ENCODE measurements at places on chromosomes 12 and 14. TPM values are rescaled to one million over a fixed set of nuclear protein-coding genes. Genes with fewer than 3 reads are reported as not detected.

DNA sequence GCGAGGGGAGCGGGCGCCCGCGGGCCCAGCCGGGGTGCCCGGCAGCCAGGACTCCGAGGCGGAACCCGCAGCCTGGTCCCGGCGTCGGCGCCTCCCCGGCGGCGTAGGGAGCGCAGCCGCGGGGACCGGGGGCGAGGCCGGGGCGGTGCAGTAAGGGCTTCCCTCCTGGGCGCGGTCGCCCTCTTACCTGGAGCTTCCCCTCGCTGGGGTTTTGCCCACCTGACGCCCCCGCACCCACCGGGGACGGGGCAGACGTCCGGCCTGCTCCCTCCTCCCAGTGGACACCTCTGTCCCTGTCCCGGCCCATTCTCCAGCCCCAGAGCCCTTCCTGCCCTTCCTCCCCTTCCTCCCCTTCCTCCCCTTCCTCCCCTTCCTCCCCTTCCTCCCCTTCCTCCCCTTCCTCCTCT is 413 bp upstream of the TUBA1C start:
- DNase-seq = peak; percentile 64

DNA sequence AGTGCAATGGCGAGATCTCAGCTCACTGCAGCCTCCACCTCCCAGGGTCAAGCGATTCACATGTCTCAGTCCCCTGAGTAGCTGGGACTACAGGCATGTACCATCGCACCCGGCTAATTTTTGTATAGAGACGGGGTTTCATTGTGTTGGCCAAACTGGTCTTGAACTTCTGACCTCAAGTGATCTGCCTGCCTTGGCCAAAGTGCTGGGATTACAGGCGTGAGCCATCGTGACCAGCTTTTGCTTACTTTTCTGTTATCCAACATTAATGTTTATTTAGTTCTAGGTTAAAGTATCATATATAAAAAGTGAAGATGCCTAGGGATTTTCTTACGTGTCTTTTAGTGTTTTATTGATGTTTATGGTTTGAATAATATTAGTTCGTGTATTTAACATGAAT is 28.9 kb upstream of the CCT2 start:
- no peak for DNase-seq

GRCh38 chr12:67826946-67827720 is 162.1 kb upstream of the IFNG-AS1 start:
- no peak for DNase-seq

GRCh38 chr12:4141348-4142270 is 132.0 kb upstream of the CCND2 start:
- DNase-seq = no peak

GRCh38 chr12:89299931-89300330 is 52.4 kb downstream of the DUSP6 start:
- no peak for DNase-seq

The USP44 gene
- total RNA-seq = 3.2 TPM

The PPP4R4 gene
- 8.7 TPM for total RNA-seq

The ACVR1B gene
- total RNA-seq = 9.0 TPM
